ENCODE measurements at places on chromosomes 1 and 21. TPM values are rescaled to one million over a fixed set of nuclear protein-coding genes. Genes with fewer than 3 reads are reported as not detected.

The PCNX2 gene
- polyA plus RNA-seq = 8.4 TPM

The LCE3C gene
- not detected for polyA plus RNA-seq

The LRRIQ3 gene
- 36.2 TPM for polyA plus RNA-seq

The NUAK2 gene
- polyA plus RNA-seq = 7.2 TPM

The OR2T35 gene
- not detected for polyA plus RNA-seq

The HENMT1 gene
- 126 TPM for polyA plus RNA-seq

The TNFRSF9 gene
- 0.24 TPM for polyA plus RNA-seq

The PROX1 gene
- 19.1 TPM for polyA plus RNA-seq

The THEM5 gene
- polyA plus RNA-seq = 0.57 TPM

- no peak for DNase-seq
These were observed 316.7 kb downstream of the BRINP2 start for GRCh38 chr1:177487481-177487880.

- no peak for DNase-seq
These were observed 19.8 kb downstream of the TOMM20 start for GRCh38 chr1:235108876-235109275.

- DNase-seq = no peak
These were observed 67.9 kb upstream of the DYNLT5 start for GRCh38 chr1:66684353-66684752.

GRCh38 chr1:41576620-41577019, 92.1 kb upstream of the EDN2 start:
- no peak for DNase-seq

DNA sequence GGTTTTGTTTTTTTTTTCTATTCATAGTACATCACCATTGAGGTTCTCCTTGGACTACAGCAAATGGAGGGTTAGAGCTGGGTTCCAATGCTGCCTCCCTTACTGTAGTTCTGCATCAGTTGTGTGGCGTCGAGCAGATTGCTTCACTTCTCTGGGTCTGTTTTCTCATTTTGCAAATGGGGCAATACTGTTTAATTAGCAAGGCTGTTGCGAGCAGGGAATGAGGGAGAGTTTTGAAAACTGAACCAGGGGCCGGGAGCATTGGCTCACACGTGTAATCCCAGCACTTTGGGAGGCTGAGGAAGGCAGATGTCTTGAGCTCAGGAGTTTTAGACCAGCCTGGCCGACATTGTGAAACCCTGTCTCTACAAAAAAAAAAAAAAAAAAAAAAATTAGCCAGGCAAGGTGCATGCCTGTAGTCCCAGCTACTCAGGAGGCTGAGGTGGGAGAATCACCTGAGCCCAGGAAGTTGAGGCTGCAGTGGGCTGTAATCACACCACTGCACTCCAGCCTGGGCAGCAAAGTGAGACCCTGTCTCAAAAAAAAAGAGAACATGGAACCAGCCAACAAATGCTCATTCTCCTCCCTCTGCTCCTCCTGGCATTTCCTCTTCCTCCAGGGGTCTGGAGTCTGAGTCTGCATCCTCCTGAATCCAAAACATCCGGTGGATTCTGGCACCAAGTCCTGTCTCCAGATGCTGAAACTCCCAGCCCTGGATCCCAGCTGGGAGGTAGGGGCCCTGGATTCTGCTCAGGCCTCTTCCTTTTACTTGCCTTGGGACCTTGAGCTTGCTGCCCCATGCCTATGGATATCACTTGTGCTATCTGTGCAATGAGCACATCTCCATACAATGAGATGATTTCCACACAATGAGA, 3.7 kb upstream of the PLOD1 start:
- DNase-seq = no peak

GRCh38 chr1:54047384-54048305, 5.4 kb downstream of the TMEM59 start:
- DNase-seq = no peak

- no peak for DNase-seq
These were observed 49.6 kb upstream of the ATP1A1 start for GRCh38 chr1:116323491-116323890.

DNA sequence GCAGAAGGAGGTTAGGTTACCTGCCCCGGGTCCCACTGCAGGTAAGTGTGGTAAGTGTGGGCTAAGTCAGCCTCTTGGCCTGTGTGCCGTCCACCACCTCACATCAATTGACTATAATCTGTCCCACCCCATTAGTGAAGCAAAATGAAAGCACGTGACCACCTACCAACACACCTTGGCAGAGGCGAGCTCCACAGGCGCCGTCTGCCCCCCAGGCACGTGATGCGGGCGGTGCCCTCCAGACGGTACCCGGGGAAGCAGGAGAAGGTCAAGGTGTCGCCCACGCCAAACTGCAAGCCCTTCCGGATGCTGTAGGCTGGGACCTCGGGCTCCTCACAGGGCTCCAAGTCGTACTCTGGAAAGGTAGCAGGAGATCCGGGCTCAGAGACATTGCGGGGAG, 149.5 kb upstream of the HMGB4 start:
- DNase-seq = no peak

DNA sequence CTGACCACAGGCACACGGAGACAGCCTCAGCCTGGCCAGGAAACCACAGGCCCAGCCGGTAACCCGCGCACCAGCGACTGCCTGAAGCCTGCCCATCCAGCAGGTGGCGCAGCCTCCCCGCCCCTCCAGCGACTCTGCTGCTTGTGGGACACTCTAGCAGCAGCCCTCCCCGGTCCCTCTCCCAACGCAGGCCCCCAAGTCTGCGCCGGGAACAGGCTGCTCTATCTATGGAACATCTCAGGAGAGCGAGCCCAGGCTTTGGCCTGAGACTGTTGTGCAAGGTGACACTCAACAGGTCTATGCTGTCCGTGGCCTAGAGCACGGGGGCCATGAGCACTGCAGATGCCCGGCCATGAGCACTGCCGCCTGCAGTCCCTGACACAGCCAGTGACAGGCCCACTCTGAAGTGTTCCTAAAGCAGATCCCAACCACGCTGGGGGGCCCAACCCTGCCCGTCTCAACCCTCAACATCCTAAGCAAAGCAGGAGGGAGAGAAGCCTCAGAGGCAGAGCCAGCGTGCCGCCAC, 28.4 kb downstream of the WDR4 start:
- DNase-seq = peak; percentile 43

DNA sequence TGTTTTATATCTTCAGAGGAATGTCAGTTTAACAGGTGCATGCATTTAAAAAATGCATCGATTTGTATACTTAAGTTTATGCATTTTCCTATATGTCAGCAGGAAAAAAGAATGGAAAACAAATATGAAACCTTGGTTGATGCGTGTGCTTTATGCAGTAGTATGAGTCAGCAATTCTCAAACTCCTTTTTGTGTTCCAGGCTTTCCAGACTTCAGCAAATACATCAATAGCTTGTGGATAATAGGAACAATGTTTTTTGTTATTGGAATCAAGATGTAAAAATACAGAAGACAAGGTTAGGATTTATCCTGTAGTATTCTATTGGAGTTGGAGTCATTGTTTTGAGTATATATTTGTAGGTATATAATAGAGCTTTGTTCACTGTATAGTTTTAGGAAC, 45.2 kb downstream of the CHODL start:
- DNase-seq = no peak

DNA sequence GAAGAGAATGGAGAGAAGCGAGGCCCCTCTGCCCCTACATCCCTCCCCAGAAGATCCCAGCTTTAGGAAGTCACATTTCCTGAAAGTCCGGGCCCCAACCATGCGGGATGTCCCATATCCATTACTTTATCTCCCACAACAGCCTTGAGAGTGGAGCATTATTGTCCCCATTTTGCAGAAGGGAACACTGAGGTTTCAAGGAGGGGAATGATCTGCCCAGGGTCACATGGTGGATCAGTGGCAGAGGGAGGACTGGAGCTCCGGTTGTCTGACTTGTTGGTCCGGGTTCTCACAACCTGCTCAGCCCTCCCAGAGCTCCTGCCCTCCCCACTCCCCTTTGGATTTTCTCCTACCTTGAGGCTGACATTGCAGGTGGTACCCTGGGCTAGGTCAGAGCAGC, 2.2 kb upstream of the CRYBG2 start:
- DNase-seq = no peak

GRCh38 chr1:224747578-224747977, 131.5 kb downstream of the CNIH3 start:
- DNase-seq = no peak

GRCh38 chr1:186091222-186091720, 283.8 kb downstream of the TPR start:
- no peak for DNase-seq

- no peak for DNase-seq
These were observed 16.6 kb upstream of the ELOA start for GRCh38 chr1:23726686-23727085.

DNA sequence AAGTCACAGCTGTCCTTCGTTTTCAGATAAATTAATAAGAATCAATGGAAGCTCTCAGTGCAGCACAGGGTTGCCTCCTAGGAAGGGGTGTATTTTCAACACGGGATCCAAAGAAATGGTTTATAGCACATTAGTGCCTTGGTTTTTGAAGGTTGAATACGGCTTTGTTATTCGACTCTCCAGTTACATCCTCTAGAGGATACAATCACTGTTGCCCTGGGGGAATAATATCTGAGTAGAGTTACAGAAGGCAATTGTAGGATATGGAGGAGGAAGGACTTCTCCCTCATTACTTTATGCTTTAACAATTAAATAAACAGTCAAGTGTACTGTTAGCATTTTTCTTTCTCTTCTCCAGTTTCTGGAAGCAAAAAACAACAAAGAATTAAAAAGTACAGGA, 14.3 kb upstream of the ZNF326 start:
- DNase-seq = no peak

- no peak for DNase-seq
These were observed 6.7 kb downstream of the KCNJ15 start for GRCh38 chr21:38263493-38263892.

DNA sequence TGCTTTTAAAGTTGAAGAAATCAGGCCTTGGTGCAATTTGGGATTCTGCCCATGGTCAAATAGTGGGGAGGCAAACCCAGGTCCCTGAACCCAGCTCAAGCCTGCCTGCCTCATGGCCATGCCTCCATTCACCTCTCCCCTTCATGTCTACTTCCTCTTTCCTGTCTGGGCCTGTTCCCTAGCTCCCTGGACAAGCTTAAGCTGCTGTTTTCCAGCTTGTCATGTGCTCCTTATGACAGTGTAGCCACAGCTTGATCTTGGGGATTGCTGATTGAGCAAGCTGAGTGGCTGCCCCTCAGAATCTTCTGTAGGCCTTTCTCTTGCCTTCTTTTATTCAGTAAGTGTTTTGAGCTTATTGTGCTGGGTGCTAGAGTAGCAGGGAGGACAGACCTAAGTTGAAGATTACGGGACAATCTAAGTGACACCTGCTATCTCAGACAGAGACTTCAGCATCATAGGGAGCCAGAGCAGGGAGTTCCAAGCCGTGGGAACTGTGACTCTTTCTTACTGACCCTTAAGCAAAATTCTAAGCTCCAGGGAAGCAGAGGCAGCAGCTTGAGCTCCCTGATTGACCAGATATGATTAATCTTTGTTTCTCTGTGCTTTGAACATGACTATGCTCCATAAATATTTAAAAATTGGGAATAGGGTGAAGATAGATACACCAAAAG, 520 bp upstream of the MR1 start:
- peak; percentile 33 for DNase-seq

GRCh38 chr1:172004671-172005070, 163.4 kb downstream of the DNM3 start:
- no peak for DNase-seq

- DNase-seq = no peak
These were observed 1644.0 kb upstream of the B3GALT2 start for GRCh38 chr1:194830387-194830786.

- DNase-seq = no peak
These were observed 14.6 kb downstream of the NGF start for GRCh38 chr1:115323366-115324004.

GRCh38 chr21:25838809-25839208, 104.0 kb downstream of the GABPA start:
- DNase-seq = no peak

DNA sequence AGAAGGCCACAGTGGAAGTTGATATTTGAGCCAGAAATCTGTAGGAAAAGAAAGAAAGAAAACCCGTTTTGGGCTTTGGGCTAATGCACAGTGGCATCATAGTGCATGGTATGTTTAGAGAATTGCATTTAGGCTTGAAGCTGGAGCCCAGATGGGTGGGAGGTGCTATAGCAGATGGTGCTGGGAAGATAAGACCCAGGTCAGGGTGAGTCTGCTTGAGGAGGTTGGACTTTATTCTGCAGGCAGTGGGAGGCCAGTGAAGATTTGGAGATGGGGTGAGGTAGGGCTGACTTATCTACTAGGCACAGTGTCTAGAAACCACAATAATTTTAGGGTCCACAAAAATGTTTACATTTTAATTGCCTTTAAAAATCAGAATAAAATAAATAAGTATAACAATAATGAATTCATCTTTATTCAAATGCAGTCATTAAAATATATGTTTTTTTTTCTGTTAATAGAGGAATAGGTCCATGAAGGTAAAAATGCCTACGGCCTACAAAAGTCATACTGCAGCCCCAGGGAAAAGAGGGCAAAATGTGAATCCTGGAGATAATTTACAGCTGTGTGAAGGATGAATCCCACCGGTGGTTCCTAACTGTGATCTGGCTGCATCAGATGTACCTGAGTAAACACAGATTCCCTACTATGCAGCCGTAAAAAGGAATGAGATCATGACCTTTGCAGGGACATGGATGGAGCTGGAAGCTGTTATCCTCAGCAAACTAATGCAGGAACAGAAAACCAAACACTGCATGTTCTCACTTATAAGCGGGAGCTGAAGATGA, 8.7 kb downstream of the DNAJC6 start:
- DNase-seq = no peak

GRCh38 chr1:109975718-109976117, 8.8 kb upstream of the AHCYL1 start:
- no peak for DNase-seq

DNA sequence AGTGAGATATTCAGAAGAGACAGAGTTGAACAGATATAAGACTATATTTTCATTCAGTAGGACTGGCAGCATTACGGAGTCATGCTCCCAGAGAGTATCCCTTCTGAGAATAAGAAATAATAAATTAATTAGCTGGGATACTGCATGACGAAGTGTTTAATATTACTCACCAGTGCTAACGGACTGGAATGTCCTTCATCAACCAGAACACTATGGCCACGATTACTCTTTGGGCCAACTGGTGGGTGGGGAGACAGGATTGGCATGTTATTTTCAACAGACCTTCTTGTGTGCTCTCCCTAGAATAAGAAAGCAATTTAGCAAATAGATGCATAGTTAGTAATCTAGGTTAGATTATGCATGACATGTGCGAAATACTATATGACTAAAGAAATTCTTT, 32.4 kb downstream of the ERICH3 start:
- no peak for DNase-seq

- no peak for DNase-seq
These were observed 23.4 kb upstream of the HSD3B1 start for GRCh38 chr1:119483441-119484200.
